T-helper 17 cell (primary cell): ENCODE measurements at places on chromosomes 7 and 10.

DNA sequence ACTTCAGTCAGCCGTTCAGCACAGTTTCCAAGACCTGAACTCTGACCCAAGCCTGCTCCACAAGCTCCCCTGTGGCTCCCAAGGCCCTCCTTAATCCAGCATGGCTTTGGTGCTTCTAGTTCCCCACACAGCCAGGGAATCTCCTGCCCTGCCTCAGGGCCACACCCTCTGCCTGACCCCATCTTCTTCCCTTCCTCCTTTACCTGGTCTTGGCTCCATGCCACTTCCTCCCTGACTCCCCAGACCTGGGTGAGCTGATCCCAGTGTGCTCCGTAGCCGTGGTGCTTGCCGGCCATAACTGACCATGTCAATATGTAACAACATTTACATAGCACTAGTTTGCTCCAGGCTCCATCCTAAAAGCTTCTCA, 20.0 kb downstream of the TMEM273 start:
- DNase-seq, result no peak

- no peak for DNase-seq
Measured at GRCh38 chr10:95445223-95445836, 115.8 kb downstream of the SORBS1 start.

DNA sequence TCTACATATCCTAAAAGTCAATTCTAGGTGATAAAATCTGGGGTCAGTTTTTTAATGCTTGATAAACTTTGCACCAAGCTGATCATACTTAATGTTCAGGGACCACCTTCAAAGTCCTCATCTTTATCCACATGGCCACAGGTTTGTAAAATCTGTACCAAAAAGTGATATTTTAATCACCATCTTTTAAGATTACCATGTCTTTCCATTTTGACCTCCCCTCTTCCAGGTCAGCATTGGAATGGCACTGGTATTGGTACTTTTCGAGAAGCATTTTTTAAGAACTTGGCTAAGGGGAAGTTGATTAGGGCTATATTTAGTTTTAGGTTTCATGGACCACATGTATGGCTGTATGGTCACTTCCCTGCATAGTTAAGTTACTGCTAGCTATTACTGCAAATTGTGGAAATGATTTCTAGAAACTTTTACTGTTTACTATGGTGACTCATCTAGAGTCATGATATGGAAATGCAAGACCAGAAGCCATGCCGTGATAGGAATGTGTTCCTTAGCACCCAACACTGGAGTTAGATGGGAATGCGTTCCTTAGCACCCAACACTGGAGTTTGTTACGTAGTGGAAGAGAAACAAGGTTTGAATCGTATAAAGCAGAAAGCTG, 50.8 kb upstream of the ABLIM1 start:
- no peak for DNase-seq

- no peak for DNase-seq
Measured at GRCh38 chr10:67603701-67604100, 92.3 kb downstream of the CTNNA3 start.

- DNase-seq, result no peak
Measured at GRCh38 chr7:8263048-8263447, 1.1 kb upstream of the ICA1 start.

DNA sequence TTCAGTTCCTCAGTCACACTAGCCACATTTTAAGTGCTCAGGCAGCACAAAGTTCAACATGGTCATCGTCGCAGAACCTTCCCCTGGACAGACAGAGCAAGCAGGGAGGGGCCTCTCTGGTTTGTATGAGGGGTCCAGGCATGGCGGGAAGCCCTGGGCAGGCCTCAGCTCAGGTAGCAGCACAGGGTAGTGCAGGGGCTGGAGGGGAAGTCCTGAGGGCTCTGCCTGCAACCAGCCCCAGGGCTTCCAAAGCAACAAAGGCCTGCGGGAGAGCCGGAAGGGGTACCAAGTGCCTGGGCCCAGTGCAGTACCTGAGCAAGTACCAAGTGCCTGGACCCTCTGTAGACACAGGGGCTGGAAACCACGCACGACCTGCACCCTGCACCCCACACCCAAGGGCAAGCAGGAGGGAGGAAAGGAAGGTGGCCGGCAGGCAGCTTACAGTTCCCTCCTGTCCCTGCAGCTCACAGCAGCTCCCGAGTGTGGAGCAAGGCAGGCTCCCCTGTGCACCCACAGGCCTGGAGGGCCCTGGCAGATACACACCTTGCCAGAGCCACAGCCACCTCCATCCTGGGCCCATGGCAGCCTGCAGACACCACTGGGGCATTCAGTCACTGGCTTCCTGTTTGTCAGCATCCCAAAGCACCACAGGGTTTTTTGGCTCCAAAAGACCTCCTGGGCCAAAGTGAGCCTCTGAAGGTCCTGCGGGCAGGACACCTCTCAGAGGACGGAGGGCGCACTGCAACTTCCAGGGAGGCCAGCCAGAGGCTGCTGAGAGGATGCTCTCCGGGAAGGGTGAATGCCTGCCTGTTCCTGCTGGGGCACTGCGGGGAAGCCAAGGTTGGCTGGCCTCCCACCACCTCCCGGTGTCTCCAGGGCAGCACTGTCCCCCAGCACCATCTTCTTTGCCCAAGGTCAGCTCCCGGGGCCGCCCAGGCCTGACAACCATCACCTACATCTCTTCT, 6.5 kb upstream of the RET start:
- DNase-seq, result no peak
